ENCODE measurements at places on chromosomes 5 and 9.

DNA sequence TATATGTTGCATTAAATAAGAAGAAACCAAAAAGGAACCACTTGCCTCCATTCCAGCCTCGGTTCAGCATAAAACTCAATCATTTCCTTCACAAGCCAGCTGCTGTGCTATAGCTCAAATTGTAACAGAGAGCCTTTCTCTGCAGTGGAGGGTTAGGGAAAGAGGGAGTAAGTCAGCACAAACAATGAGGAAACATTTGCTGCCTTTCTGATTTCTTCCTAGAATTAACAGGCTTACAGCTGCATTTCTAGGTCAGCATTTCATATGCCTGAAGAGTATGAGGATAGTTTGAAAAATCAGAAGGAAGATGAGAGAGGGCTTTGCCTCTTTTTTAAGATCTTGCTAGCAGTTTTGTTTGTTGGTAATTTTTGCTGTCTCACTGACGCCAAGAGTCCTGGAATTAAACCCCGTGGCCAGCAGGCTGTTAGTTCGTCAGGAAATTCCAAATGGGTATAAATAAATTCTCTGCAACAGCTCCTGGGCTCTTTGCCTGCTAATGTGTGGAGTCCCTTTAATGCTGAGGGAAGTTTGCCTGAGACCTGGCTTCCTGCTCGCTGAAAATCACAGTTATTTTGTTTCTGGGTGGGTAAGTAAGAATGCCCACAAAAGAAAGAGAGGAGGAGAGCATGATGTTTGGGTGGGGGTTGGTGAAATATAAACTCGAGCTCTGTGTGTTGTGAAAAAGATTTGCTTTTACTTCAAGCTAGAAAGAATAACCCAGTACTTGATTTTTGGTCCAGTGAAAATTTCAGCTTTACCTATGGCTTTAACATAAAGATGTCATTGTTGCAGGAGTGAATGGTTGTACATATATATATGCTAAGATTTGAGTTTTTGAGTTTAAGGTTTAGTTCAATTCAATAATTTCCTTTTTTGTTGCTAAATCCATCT, 148.1 kb upstream of the DMRT1 start:
- peak; percentile 96 for DNase-seq

DNA sequence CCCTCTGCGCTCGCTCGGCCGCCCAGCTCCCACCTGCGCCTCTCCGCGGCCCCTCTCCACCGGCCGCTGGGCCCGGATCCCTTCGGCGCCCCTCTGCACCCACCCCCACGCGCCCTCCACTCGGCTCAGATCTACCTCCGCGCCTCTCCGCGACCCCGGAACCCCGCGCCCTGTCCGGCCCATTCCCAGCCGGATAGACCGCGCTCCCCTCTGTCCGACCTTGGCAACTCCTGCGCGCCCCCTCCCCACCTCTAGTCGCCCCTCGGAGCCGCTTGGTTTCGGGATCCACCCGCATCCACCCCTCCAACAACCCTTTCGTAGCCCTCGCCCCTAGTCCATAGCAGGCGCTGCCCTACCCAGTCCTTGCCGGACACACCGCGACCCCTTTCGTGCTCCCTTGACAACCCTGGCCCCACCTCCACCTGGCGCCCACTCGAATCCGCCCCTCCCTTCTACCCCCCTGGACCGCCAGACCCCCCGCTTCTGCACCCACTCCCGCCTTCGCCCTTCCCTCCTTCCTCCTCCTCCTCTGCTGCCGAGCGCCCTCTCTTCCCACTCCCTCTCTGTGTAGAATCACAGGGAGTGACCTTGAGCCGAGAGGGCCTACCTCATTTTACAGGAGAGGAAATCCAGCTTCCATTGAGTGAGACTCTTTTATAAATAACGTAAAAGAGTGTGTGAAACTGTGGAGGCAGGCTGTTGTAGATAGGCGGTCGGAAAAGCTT, 525 bp upstream of the AK3 start:
- peak; percentile 56 for DNase-seq

DNA sequence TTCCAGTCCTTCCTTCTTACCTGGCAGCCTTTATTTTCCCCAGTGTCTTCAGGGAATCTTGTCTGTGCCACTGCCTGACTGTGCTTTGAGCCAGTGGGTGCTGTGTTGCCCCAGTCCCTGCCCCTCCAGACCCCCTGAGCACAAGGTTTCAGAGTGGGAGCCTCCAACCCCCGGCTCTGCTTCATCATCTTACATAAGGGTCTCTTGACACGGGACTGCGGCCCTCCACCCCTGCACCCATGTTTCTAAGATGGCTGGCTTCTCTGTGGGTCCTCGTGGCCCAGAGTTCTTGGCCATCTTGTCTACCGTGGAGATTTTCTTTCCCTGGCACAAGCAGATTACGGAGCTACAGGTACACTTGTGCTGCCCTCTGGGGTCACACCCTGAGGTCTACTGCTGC, 194.1 kb downstream of the CACNA1B start:
- DNase-seq = no peak

- peak; percentile 69 for DNase-seq
Measured at GRCh38 chr9:90641086-90641485, 1.5 kb downstream of the DIRAS2 start.

- DNase-seq = no peak
Measured at GRCh38 chr5:158785397-158785796, 314.3 kb downstream of the EBF1 start.

- DNase-seq = no peak
Measured at GRCh38 chr5:64682608-64683007, 7.7 kb upstream of the SHISAL2B start.

DNA sequence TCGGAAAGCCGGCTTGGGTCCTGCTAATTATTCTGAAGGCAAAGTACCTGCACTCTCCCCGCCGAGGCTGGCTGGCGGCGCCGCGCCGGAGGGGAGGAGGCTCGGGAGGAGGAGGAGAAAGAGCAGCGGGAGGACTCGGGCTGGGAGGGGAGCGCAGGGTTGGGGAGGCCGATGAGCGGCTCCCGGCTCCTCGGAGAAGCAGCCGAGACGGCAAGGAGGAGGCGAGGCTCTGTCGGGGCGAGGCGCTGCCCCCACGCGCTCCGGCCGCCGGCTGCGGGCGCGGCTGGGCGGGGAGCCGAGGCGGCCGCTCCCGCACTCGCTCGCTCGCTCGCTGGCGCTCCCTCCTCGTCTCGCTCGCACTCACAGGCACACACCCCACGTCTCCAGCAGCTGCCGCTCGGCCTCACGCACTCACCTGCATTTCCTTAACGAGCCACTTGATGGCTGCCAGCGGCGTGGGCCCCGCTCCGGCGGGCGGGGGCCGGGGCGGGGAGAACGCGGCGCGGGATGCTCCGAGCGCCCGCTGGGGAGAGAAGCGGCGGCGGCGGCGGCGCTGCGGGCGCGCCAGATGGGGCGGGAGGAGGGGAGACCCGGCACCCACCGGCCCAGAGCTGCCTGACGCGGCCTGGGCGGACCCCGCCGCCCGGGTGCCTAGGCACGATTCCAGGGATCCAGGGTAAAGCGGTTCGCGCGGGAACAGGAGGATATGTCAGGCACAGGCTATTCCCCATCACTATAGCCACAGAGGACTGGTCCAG, at the start of gene PTPRD:
Gene PTPRD (minus strand): TSS at position 362 of the 758 bp plus-strand sequence.
- no peak for DNase-seq

DNA sequence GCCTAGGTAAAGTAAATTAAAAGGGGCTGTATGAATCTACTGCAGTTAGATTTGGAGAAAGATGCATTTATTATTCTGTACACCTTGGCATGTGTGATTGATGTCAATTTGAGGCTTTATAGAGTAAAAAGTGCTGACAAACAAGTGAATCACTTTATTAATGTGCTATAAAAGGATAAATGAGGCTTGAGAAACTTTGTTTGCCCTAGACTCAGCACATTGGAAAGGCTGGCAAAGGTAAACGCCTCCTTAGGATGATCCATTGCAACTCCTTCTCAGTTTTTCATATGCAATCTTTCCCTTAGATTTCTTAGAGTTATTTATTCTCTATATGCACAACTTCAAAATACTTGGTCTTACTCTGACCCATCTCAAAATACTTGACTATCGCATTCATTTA, 369.0 kb downstream of the HINT1 start:
- no peak for DNase-seq

DNA sequence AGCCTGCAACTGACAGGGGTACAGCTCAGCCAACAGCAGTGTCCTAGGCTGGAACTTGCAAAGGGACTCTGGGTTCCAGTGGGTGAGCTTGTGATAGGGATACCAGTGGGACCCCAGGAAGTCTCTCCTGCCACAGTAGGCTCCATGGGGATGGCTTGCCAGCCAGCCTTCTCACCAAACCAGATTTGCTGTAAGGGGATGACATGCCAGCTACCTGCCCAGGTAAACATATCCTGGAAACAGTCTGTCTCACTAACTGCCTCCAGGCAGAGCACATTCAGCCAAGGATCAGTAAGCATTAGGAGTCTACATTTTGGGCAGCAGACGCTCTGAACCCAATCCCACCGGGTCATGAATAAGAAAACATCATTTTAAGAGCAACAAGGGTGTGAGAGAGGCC, 49.9 kb downstream of the SIL1 start:
- DNase-seq = no peak

DNA sequence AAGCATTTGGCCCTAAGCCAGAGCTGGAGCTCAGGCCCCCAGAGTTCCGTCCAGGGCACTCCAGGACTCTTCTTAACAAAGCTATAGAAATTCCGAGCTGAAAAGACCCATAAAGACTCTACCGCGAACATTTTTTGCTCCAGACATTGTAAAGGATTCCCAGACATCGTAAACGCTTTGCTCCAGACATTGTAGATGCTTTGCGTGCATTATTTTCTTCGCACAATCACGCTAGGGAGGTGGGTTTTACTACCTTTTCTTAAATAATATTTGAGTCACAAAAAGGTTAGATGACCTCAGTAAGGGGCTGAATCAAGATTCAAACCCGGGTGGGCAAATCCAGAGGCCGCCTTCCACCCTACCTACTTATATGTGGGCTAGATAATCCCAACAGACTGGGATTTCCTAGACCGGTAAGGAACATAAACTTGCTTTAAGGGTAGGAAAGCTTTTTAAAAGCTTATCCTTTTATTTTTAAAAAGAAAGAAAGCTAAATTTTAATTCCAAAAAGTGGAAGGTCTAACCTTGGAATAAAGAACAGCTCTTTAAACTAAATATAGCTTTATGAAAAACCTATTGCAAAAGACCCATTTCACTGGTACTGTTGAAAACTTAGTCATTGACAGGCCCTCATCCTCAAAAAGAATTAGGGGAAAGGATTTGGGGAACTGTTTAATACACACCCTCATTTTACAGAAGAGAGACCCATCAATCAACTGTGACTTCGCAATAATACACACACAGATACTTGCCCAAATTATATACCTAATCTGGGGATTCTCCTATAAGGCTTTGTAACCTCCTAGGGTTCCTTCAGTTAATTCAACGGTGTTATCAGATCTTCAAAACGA, 822 bp upstream of the TNIP1 start:
- no peak for DNase-seq

- no peak for DNase-seq
Measured at GRCh38 chr5:900781-901180, 8.1 kb downstream of the TRIP13 start.

DNA sequence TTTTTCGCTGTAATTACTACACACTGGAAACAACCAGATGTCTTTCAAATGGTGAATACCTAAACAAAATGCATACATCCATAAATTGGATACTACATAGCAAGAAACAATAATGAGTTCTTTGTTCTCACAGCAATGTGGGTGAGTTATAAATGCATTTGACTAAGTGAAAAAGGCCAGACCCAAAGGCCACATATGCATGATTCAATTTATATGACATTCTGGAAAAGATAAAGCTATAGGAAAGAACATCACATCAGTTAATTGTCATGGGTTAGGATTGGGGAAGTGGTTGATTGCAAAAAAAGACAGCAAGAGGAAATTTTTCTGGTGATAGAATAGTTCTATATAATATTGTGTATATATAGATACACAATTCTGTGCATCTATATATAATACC, 198.9 kb downstream of the CYLC2 start:
- no peak for DNase-seq

DNA sequence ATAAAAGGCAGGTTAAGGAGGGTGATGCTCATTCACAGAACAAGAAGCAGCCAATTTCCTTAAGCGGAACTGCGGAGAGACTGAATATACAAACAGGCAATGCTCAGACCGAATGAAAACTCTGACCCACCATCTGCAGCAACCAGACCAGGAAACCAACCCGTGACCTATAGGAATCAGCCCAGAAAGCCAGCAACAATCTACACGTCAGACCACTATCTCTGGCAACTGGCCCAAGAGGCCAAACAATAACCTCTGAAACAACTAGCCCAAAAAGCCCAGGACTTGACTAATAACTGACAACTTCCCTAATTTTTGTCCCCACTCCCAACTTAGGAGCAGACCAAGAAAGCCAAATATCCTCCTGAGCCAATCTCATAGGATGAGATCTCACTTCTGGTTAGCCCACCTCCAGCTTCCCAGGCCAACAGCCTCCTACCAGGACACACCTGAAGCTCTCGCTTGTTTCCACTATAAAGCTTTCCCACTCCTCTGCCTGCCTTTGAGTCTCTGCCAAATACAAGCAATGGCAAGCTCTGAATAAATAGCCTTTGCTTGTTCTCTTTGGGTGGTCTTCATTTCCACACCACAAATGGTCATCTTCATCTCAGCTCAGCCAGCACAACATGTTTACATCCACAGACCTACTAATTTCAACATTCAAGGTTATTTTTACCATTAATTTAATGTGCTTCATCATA, 168.5 kb downstream of the HSD17B3 start:
- no peak for DNase-seq

- no peak for DNase-seq
Measured at GRCh38 chr9:84003246-84003645, 22.6 kb downstream of the RMI1 start.

DNA sequence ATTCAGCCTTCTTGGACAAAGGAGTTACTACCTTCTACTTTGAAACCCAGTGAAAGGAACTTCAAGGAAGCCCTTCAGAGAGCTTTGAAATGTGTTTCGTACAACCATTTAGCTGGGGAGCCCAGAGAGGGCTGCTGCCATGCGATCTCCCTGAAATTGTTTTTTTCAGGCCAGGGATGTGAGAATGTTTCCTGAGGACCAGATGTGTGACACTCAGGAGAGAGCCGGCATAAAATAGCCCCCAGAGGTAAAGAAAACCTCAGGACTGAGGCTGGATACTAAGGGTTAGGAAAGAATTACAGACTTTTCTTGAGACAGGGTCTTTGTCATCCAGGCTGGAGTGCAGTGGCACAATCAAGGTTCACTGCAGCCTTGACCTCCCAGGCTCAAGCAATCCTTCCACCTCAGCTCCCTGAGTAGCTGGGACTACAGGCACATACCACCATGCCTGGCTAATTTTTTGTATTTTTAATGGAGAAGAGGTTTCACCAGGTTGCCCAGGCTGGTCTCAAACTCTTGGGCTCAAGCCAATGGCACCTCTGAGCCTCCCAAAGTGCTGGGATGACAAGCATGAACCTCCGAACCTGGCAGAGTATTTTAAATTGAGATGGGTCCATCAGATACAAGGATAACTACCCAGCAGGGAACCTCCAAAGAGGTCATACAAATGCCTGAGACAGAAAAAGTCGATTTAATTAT, 8.4 kb downstream of the RPL37 start:
- no peak for DNase-seq

- DNase-seq = no peak
Measured at GRCh38 chr9:100011062-100011681, 87.6 kb downstream of the ERP44 start.
